NCI-H187 treated with DMSO at 0.1 percent for 48 hours (cell line): ENCODE measurements at places on chromosomes 7 and 10.

DNA sequence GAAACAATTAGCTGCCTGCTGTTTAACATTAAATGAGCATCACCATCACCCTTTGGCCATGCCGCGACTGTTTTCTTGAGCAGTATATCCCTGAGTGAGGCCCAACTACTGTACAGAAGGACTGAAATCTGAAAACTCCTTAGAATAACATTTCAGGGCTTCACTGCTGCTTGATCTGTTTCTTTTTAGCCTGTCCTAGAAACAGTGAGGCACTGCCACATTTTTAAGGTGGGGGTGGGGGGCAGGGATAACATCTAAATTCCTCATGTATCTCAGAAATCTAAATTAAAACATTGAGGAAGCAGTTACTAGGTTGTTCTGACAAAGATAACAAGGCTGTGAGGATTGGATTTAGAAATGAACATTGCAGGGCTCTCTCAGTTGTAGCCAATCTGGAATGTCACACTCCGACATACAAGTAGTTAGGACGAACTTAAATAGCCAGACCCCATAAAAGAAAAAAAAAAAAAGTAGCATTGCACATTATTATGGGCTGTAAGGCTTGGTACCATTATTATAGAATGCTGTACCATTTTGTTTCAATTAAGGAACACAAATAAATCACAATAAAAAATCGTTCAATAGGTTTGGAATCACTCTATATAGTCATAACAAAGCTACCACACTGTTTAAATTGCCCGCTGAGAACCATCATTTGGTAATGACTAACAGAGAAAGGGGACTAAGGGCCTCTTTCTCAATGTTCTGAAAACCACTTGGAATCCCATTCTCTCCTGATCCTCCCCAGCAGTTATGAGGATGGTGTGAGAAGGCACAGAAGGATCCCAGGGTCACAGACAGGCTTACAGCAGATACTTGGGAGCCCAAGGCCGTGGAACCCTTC, 256.1 kb downstream of the INHBA start:
- DNase-seq, result no peak

GRCh38 chr7:94111009-94111408, 106.9 kb upstream of the BET1 start:
- no peak for DNase-seq

DNA sequence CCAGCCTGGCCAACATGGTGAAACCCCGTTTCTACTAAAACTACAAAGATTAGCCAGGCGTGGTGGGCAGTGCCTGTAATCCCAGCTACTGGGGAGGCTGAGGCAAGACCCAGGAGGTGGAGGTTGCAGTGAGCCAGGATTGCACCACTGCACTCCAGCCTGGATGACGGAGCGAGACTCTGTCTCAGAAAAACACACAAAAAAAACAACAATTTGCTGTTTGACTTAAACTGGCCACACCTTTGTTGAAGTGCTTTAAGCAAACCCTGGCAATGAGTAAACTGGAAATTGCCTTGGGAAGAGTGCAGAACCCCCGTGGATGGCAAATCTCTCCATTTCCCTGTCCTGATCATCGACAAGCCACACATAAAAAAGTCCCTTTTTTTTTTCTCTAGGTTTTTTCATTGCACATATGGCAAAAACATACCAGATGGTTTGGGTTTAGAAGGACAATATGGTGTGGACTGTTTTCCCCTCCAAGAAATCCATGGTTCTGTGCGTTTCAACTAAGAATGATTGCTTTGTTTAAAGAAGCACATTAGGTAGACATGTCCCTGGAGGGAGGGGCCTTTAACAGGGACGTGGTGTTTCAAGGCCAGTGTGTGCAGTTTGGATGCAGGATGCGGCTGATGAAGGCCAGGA, 76.9 kb downstream of the NRP1 start:
- DNase-seq, result no peak

- DNase-seq, result no peak
Observed at GRCh38 chr10:116744885-116745284, 2.5 kb upstream of the HSPA12A start.

DNA sequence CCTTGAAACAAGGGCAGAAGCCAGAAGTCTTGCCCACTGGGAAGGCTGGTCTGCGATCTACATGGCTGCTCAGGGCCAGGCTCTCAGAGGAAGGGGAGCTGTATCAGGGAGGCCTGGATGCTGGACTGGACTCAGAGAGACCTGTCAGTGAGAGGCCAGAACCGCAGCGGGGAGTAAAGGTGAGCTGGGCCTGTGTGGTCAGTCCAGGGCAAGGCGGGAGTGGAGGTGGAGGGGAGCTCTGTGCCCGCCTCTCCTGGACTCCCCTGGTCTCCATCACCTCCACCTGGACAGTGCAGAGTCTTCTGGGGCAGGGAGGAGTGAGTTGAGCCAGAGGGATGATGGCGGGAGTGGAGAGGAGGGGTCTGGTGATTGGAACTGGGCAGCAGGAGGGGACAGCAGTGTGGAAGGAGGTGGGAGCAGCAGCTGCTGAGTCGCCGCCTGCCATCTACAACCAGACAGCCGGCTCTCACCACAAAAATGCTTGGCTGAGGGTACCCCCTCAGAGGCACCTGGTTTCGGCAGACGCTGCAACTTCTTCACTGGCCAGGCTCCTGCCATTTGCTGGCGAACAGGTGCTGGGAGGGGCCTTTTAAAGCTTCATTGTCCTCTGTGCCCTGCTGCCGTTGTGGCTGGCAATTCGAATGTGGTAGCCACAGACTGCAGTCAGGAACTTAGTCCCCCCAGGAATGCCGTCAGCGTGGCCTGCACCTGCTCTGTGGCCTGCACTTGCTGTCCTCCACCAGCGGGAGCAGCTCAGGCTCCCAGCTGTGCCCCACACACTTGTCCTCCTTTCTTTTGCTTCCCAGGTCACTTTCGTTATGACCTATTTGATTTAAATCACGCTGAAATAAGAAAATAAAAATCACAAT, 3.5 kb downstream of the RASSF4 start:
- DNase-seq, result peak; percentile 62

DNA sequence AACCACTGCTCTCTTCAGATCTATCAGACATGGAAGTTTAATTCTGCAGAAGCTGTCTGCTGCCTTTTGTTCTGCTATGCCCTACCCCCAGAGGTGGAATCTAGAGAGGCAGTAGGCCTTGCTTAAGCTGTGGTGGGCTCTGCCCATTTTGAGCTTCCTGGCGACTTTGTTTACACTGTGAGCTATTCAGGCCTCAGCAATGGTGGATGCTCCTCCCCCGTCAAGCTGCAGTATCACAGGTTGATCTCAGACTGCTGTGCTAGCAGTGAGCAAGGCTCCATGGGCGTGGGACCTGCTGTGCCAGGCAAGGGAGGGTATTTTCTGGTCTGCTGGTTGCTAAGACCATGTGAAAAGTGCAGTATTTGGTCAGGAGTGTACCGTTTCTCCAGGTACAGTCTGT, 45.1 kb upstream of the CDK14 start:
- DNase-seq, result no peak

DNA sequence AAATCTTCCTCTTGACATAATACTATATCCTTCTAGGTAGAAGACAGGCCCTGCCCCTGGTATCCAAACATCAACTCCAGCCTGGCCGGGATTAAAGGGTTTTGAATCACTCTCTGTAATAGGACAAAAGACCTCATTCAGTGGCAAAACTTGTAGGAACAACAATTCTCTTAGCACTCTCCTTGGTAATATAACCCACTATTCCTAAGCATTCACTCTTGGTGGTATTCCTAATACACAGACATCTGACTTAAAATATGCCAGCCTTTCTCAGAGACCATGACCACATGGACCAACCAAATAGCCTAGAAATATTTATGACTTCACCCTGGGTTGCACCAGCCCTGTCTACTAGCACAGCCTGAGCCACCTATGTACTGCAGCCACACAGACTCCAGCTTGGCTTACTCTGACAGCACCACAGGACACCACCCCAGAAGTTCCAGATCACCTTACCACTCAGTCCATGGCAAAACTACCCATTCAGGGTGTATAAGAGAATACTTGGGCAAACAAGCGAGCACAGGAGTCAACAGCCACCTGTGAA, 244.9 kb upstream of the NEBL start:
- DNase-seq, result no peak

GRCh38 chr10:119306514-119306951, 99.2 kb downstream of the GRK5 start:
- DNase-seq, result no peak

DNA sequence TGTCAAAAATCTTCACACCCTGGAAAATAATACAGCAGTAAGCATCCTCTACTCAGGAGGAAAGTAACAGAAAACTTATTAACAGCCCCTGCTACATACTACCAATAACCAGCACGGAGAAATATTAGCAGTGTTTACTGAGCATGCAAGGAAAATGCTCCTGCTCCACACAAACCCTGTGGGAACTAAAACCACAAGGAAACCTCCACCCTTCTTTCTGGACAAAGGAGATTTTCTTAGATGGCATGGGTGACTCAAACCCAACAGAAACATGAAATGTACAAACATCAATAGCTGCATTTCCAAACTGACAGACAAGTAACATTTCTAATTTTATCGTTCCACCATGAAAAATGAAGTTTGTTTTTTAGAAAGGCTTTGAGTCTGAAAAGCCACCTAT, 113.4 kb downstream of the VPS41 start:
- DNase-seq, result no peak

DNA sequence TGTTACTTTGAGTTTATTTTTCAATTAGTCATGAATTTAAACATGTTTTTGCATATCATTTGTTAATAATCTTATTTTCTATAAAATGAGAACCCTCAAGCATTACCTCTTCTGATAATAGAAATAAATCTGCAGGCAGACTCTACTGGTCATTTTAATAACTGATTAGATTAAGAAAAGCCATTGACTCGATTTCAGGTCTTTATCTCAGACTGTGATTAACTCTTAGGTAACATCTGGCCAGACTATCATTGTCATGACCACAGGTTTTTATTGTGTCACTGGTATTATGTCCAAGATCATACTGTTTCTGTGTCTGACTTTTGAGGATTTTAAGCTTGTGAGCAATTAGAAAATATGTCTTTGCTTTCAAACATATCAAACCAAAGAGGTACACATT, 83.6 kb upstream of the SLC13A1 start:
- no peak for DNase-seq

DNA sequence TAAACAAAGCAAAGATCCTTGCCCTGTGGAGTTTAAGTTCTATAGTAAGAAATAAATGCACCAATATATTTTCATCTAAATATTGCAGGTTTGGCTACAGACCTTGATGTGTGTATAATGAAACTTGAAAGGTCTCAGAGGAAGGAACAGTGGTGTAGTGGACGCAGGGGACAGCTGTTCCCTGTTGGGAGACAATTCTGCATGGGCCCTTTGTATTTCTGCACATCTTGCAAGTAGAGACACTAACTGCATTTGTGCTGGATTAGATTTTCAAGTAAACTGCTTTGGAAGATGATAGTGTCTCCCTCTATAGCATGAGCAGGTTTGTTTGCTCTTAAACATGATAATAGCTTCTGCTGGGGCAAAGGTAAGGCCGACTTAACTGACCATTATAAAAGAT, 57.5 kb upstream of the FAM133B start:
- no peak for DNase-seq

DNA sequence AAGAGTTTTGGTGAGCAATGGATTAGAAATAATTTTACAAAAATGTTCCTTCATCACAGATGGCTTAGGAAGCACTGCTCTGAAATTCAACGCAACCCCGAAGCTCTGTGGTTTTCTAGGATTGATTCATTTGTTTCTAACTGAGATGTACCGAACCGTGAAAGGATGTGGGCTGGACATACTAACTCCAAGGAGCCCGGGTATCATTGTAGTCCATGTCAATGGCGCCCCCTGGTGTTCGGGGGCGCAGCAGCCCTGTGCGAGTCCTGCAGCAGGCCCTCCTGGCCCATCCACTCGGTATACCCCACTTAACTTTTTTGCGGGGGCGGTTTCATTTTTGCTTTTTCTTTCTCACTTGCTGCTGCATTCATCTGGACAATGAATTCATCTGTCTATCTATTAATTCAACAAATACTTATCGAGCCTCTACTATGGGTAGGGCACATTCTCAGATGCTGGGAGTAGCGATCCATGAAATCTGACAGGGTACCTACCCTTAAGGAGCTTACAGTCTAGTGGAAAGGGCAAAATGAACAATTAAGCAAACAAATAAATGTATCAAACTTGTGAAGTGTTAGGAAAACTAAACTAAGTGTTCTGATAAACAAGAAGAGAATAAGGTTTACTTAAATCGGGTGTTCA, 25.2 kb upstream of the ITPRID1 start:
- peak; percentile 10 for DNase-seq

DNA sequence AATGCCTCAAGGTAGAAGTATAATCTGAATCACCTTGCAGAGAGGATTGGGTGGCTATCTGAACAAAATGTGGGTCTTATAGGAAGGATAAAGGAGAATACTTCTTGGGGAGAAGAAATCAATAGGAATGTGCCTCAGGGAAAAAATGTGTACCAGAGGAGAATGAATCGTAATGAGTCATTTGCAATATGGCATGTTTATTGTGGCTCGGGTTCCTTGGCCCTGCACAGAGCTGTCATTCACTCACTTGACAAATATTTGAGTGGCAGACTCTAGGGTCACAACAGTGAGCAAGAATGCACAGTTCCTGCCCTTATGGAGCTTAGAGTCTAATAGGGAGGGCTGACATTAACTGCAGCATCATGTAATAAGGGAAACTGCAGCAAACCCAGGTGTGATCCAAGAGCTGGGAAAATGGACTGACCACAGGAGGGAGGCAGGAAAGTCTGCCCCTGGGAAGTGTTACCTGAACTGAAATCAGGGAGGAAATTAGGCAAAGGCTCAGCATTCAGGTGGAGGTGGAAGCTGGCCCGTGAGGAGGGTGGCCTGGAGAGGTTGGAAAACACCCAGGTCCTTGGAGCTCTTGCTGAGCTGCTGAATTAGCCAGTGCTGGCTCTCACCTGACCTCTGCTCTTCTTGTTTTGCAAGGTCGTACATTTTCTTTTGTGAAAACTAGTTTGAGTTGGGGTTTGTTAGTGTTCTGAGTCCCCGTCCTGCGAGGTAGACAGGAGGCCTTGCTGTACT, 203.9 kb downstream of the FRMD4A start:
- no peak for DNase-seq

DNA sequence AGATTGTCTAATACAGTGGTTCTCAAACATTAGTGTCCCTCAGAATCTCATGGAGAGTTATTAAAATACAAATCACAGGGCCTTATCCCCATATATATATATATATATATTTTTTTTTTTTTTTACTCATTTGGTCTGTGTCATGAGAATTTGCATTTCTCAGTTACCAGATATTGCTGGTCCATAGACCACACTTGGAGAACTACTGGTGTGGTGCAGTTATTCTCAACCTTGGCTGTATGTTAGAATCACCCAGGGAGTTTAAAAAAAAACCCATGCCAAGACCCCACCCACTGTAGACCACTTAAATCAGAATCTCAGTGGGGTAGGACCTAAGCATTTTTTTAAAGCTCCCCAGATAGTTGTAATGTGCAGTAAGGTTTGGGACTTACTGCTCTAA, 179.9 kb downstream of the AUTS2 start:
- DNase-seq, result no peak
